Umbilical cord (tissue), 2 donors: ENCODE measurements at places on chromosomes 7 and 10. TPM values are rescaled to one million over a fixed set of nuclear protein-coding genes. Genes with fewer than 3 reads are reported as not detected.
A peak's percentile ranks its signal among the peaks of the same experiment; 100 is the strongest.

DNA sequence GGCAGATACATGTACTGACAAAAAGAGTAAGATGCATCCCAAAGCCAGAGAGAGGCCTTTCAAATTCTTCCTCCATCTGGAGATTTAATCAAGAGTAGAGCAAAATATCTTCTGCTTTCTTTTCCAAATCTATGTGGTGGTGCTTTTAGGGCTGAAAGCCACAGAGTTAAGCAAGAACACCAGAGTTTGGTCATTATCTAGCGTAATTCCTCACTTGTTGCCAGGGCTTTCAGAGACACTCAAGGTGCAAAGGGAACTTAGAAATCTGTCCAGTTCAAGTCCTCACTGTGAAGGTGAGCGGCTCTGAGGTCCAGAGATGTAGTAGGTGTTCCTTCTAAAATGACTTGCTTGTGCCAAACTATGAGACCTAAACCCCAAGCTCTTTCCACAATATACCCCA lies 10.9 kb upstream of the NFE2L3 start:
- no peak for DNase-seq

The AIFM2 gene
- total RNA-seq = 2.6 TPM

DNA sequence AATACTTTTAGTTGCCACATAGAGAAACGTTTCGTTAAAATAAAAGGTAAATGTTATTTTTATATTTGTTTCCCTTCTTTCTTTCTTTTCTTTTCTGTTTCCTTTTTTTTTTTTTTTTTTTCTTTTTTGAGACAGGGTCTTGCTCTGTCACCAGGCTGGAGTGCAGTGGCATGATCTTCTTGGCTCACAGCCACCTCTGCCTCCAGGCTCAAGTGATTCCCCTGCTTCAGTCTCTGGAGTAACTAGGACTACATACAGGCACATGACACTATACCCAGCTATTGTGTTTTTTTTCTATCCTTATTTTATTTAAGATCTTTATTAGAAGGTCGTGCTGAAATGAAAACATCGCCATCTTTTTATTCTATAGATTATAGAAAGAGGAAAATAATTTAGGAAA lies 661.8 kb upstream of the MBL2 start:
- DNase-seq = no peak

- DNase-seq = no peak
Measured at GRCh38 chr7:98701372-98701771, 84.3 kb downstream of the NPTX2 start.

- DNase-seq = peak; percentile 77
Measured at GRCh38 chr7:101630591-101630990, 1.5 kb upstream of the MYL10 start.

- no peak for DNase-seq
Measured at GRCh38 chr7:44983742-44984477, 5.1 kb upstream of the MYO1G start.

The CDK6 gene
- total RNA-seq = 118 TPM

- DNase-seq = peak; percentile 42
Measured at GRCh38 chr7:117072620-117073118, 119.4 kb downstream of the ST7 start.

DNA sequence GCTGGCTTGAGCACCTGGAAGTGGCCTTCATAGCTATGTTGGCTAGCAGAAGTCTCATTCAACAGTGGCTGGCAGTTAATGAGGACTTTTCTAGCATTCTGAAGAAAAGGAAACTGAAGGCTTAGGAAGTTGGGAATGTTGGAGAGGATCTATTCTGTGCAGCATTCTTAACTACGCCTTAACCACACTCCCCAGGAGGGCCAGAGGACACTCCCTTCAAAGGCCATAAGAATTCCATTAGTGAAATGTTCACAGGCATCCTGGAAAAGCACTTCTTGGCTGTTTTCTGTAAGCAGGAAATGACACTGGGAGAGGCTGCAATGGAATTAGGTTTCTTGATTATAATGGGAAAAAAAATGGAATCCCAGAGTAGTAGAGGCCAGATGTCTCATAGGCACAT lies 188.9 kb downstream of the ARHGAP12 start:
- DNase-seq = no peak

DNA sequence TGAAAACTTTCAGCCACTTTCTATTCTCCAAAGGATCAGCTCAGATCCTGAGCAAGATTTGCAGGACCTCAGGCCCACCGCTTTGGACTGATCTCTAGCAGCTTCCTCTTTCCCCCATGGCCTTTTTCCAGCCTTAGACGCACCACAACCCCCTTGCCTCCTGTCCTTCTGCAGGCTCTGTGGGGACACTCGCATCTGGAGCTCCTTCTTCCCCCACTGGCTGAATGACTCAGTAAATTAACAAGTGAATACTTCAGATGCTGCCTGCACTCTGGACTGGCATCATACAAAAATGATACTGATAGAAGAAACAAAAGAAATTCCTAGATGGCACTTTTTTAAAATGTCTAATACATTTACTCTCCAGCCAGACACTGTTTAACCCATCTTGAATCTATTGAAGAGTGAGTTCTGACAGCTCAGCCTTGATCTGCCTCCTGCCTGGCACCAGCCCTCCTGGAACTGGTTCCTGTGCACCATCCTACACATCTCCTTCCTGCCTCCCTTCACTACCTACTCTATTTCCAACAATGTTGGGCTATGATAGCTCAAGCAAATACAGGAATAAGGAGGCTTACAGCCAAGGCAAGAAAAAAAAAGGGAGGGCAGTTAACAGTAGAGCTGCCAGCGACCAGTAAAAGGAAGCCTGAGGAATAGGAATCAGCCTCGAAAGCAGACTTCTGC lies 3.3 kb downstream of the FRMPD2 start:
- DNase-seq = peak; percentile 14

DNA sequence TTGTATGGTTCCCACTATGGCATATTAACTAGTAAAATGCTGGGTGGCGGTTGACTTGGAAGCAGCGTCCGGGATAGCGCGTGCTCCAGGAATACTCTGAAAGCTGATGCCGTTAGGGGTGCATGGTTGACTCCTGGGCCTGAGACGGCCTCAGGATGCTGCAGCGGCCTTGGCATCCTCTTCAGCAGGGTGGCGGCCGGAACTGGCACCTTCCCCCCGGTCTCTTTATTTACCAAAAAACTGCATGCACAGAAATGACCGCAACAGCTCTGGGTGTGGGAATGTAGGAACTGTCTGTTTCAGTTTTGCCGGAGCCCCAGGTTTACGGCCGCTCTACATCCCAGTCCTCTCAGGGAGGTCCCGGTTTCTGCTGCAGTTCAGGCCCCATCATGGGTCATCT lies 28.8 kb downstream of the PFKP start:
- DNase-seq = no peak

- DNase-seq = no peak
Measured at GRCh38 chr7:96143495-96144259, 178.2 kb downstream of the SLC25A13 start.

DNA sequence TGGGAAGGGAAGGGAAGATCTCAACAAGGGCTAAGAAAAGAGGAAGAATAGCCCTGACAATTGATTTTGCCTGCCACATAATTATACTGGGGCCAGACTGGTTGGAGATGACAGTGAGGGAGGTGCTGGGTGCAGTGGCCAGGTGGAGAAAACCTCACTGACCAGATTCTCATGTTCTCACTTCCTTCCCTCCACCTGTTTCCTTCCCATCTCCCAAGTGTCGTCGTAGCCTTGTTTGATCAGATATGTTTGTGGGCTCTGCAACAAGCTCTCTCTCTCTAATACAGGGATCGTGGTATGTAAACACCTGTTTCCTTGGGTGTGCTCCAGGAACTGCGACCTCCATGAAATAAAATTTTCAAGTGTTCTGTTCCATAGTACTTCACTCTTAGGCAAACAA lies 60.2 kb downstream of the VCL start:
- no peak for DNase-seq

DNA sequence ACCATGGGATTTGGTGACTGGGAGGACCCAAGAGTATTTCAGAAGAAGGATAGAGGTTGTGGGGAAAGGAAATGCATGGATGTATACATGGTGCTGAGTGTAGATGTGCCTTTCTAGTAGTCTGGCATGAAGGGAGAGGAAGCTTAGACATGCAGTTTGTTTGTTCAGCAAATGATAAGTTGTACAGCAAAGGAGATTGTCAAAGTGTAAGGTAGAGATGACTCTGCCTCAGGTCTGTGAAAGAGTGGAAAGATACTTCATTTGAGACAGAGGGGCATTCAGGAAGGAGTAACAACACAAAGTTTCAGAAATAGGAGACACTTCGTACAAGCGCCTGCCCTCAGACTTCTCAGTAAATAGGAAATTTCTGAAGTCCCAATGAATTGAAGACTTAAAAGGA lies 152.3 kb downstream of the CELF2 start:
- no peak for DNase-seq

- no peak for DNase-seq
Measured at GRCh38 chr10:97115846-97116245, 69.9 kb downstream of the SLIT1 start.

The TMEM236 gene
- 1.2 TPM for total RNA-seq

- DNase-seq = no peak
Measured at GRCh38 chr7:25075459-25075858, 49.6 kb downstream of the CYCS start.

DNA sequence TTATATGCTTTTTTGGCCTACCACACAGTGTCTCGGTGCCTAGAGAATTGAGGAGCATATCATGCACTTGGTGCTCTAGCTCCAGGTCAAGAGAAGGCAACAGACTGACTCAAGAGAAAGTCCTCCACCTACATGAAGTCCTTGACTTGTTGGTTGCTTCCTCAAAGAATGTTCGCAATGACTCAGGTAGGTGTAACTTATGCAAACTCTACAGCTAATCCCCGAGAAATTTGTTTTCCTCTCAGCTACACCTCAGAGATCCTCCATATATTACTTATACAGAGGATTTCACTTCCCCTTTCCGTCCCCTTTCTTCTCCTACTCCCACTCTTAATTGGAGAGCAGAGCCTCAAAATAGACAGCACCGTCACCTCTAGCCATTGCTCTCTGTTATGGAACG lies 1013.1 kb downstream of the KCNMA1 start:
- no peak for DNase-seq

DNA sequence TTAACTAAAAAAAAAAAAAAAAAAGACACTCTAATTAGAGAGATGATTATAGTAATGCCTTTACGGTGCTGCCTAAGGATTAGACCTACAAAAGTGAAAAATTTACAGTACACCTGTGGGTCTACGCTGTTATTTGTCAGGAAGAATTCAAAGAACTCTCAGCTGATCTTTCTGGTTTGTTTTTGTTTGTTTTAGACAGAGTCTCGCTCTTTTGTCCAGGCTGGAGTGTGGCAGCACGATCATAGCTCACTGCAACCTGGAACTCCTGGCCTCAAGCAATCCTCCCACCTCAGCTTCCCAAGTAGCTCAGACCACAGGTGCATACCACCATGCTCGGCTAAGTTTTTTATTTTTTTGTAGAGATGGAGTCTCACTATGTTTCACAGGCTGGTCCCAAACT lies 28.3 kb upstream of the FOXK1 start:
- no peak for DNase-seq

- no peak for DNase-seq
Measured at GRCh38 chr7:151684408-151685175, 164.9 kb upstream of the RHEB start.

The H2BK1 gene
- not detected for total RNA-seq

The AEBP1 gene
- total RNA-seq = 77.0 TPM

GRCh38 chr7:116809636-116810266 lies 52.6 kb upstream of the CAPZA2 start:
- peak; percentile 78 for DNase-seq

GRCh38 chr7:15755061-15755460 lies 68.6 kb upstream of the MEOX2 start:
- DNase-seq = no peak

The AGAP6 gene
- total RNA-seq = 2.2 TPM

DNA sequence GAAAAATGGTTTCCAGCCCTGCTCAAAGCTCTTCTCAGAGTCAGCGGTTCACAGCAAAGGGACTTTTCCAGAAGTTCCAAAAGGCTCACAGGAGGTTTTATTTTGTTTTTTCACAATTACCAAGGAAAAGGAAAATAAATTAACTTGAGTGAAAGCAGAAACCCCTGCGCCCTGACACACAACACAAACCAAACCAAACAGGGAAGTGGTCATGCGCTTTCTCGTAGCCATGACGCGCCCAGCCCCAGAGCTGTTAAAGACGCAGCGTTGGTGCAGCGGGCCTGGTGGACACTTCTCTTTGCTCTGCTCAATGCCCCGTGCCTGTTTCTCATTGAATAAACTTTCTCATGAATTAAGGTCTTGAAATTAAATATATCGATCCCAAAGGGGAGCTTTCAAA lies 134.4 kb upstream of the LYZL2 start:
- DNase-seq = no peak

- no peak for DNase-seq
Measured at GRCh38 chr7:15709978-15710377, 23.5 kb upstream of the MEOX2 start.

GRCh38 chr10:12750526-12751201 lies 250.8 kb downstream of the CCDC3 start:
- peak; percentile 15 for DNase-seq

DNA sequence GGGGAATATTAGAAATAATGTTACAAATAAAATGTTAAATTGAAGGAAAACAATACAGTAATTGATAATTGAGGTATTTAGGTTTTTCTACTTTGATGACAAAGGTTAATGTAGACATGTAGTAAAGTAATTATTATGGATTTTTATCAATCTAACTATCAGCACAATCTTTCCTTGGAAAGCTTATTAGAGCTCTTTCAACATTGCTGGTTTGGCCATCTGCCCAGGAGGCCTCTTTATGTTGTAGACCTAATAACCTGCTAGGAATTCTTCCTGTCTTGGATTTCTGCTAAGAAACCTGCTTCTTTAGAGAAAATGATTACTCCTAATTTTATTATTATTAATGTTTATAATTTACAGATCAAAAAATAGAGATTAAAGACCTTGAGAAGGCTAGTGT lies 78.9 kb downstream of the CHRM2 start:
- no peak for DNase-seq

The APBB1IP gene
- total RNA-seq = 1.4 TPM
